ENCODE measurements at places on chromosomes 3 and 15.

DNA sequence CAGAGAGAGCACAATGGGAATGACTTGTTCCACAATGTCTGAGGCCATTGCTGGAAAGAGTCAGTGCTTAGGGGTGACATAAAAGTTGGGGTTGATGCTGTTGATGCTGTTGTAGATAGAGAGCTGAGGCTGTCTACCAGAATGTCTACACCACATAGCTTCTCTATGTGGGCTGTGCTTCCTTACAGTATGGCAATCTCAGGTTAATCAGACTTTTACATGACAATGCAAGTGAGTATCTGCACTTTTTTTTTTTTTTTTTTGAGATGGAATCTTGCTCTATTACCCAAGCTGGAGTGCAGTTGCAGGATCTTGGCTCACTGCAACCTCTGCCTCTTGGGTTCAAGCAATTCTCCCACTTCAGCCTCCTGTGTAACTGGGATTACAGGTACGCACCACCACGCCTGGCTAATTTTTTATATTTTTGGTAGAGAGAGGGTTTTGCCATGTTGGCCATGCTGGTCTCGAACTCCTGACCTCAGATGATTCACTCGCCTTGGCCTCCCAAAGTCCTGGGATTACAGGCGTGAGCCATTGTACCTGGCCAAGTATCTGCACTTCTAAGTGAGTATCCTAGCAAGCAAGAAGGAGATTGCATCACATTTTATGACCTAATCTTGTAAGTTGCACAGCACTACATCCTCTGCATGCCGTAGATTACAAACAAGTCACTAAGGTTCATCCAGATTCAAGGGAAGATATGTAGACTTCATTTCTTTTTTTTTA is 28.7 kb downstream of the DLEC1 start:
- no peak for DNase-seq

DNA sequence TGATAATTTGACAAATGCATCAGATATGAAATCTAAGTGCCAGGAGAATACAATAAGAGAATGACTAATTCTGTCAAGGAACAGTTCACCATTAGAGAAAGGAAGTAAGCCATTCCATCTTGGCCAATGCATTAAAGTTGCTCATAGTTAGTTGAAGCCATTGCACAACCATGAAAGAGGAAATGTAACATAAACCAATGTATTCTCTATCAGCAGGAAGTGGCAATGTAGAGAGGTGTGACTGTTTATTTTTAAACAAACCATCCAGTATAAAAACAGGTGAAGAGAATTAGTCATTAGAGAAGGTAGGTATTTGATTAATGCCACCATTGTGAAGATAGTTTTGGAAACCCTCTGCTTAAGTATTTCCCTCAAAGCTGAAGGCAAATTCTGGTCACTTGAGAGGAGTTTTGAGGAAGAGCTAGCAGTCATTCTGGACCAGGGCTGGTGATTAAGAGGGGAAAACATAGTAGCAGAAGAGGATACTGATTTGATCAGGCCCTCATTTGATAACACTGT is 10.7 kb upstream of the ANXA2 start:
- no peak for DNase-seq

DNA sequence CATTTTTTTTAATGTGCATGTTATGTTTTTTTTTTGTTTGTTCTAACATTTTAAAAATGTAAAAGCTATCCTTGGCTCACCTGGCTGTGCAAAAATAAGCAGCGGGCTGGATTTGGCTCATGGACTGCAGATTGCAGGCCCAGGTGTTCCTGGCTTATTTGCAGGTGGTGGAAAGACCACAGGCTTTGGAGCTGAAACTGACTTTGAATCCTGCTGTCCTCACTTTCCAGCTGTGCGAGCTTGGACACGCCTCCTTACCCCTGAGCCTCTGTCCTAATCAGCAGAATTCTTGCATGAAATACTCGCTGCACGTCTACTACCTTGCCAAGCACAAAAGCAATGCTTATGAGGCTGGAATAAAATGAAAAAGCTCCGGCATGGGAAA is 188.7 kb upstream of the TPM1 start:
- DNase-seq: no peak

GRCh38 chr3:10379161-10379560 is 58.2 kb upstream of the SEC13 start:
- DNase-seq: no peak

- DNase-seq: no peak
Measured at GRCh38 chr3:161231861-161232260, 10.8 kb downstream of the NMD3 start.

DNA sequence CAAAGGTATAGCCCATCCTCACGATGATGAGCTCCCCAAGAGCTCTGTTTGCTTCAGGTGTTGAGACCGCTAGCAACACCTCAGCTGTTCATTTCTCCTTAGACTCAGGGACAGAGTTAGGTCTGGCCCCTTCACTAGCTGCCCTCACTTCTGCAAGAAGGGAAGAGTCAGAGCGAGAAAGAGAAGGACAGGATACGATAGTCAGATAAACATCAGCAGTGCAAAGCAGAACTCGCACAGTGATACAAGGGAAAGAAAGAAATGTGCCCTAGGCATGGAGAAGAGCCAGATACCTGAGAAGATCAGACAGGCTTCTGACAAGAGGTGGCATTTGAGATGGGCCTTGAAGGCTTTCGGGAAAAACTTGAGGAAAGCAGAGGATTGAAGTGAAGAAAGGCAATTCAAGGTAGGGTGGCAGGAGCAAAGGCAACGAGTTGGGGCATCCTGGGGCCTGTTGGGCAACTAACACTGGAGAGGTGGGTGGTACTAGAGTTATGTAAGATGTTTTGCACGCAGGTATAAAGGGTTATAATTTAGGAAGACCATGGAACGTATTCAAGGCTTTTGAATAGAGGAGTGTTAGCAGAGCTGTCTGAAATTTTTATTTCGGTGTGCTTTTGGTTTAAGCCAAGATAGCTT is 106.0 kb downstream of the PGPEP1L start:
- DNase-seq: no peak

- no peak for DNase-seq
Measured at GRCh38 chr3:143571548-143571947, 276.7 kb downstream of the SLC9A9 start.

GRCh38 chr15:63112871-63113270 is 8.8 kb upstream of the LACTB start:
- DNase-seq: no peak

- DNase-seq: no peak
Measured at GRCh38 chr3:45553469-45553974, 41.0 kb upstream of the LIMD1 start.

- no peak for DNase-seq
Measured at GRCh38 chr15:68816158-68816557, 4.5 kb downstream of the ANP32A start.

DNA sequence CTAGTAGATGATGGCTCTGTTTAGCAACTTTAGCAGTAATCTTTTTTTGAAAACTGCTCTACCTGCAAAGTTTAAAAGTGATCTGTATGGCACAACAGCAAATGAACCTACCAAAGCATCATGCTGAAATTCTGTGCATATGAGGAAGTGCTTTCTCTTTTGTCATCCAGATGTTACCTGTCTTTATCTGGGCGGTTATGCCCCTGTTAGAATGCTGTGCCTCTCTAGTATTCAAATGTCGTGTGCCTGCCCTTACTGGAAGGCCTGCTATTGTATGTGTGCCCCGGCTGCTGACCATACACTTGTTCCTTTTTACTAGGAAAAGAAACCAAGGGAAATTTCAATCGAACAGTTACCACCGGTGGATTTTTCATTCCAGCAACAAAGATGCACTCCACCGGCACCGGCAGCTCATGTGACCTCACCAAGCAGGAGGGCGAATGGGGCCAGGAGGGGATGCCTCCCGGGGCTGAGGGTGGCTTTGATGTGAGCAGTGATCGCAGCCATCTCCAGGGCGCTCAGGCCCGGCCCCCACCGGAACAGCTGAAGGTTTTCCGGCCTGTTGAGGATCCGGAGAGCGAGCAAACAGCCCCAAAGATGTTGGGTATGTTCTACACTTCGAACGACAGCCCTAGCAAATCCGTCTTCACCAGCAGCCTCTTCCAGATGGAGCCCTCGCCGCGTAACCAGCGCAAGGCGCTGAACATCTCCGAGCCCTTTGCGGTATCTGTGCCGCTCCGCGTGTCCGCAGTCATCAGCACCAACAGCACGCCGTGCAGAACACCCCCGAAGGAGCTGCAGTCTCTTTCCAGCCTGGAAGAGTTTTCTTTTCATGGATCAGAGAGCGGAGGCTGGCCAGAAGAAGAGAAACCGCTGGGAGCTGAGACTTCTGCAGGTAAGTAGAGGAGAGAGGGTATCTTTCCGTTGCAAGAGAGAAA is 61.6 kb downstream of the TMEM39A start:
- no peak for DNase-seq

DNA sequence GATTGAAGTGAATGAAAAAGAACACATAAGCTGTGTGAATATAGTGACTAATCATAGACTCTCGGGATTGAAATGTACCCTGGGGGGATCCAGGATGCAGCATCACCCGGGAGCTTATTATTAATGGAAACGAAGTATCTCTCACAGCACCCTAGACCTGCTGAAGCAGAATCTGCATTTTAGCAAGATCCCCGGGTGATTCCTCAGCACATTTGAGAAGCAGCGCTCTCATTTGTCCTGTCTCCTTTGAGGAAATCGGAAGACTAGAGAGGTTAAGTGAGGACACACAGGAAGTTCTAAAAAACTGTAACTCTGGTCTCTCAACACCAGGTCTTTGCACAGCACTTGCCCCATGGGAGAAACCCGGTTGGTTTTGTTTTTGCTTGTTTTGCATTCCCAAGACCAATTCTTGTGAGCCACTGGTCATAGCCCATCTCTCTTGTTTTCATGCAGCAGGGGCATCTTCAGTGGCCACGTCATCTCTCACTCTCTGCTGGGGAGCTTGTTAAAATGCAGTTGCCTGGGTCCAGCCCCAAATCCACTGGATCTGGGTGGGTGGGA is 30.2 kb downstream of the ZNF710 start:
- no peak for DNase-seq

DNA sequence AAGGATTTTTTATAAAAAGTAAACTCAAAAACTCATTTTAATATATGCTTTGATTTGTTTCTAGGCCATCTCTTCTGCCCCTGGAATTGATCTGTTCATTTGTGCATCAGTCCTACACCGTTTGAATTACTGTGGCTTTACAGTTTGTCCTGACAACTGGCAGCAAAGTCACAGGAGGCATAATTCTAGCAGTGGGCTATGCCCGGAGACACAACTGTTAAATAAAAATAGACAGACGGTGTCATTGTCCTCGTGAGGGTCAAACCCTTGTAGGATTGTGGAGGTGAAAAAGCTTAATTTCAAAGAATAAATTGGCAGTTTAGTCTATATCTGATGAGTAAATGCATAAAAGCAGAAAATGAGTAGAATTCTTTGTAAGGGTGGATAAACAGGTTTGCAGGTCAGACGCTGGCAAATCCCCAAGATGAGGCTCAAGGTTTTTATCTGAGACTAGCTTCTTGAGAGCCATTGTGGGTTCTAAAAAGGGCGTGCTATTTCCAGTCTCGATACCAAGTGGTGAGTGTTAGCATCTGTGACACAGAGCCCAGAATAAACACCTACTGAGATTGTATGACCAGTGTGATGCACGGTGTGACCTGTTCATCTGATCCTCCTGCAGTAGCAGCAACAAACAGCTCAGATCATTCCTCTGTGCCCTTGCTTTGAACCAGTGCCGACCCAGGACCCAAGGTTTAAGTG is 51.5 kb upstream of the SLCO3A1 start:
- no peak for DNase-seq

- peak; percentile 57 for DNase-seq
Measured at GRCh38 chr3:9946112-9947024, 5.8 kb downstream of the PRRT3 start.

GRCh38 chr3:67648229-67648628 is 6.2 kb downstream of the SUCLG2 start:
- no peak for DNase-seq

- DNase-seq: no peak
Measured at GRCh38 chr3:87503900-87504498, 227.6 kb upstream of the POU1F1 start.

DNA sequence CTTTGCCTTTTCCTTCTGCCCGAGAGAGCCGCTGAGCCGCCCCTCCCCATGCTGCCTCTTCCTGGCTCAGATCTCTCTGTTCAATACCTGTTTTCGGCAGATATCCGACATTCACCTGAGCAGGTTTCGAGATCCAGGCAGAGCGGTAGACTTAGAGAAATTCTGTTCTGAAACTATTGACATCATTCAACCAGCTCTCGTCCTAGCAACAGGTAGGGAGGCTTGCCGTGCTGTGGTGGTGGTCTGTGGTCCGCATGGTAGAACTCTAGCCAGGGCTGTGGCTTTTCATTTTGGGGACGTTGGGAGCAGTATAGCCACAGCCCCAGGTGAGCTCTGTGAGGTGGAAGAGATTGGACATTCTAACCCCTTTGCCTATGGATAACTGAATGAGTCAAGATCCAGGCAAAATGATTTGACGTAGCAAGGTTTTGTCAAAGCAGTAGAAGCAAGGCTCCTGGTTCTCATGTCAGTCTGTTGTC is 810 bp downstream of the TMEM62 start:
- no peak for DNase-seq

GRCh38 chr3:105347625-105348302 is 18.9 kb upstream of the ALCAM start:
- DNase-seq: no peak
